ENCODE measurements at places on chromosomes 7 and 10.

- H3K4me3 ChIP-seq: no peak overlapping the region
- H3K4me1 ChIP-seq: peaks cover 27% of the 10 kb centered on the region
- H3K27ac ChIP-seq: no peak overlapping the region
These were observed 252.0 kb downstream of the PTEN start for GRCh38 chr10:88115407-88115806.

DNA sequence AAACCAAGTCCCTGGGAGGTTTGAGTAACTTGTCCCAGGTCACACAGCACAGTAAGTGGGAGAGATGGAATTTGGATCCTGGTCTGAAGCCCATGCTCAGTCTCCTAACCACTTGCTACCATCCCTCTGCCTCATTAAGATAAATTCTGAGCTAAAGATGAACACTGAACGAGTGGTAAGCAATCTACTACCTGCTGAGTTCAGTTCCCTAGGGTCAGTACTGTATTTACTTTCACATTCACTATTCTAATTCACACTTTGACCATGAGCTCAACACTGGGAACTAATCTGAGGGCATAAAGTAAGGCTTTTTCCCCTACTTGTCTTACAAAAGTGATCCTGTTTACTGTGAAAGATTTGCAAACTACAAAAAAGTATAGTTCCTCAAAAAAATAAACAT lies 2.4 kb downstream of the UROS start:
- no peaks in the 10 kb centered on the region for H3K27me3 ChIP-seq
- peaks cover 3% of the 10 kb centered on the region for H3K4me1 ChIP-seq
- no peak for DNase-seq
- peaks cover 4% of the 10 kb centered on the region for H3K36me3 ChIP-seq
- peak overlapping the region; percentile 64 for H3K4me3 ChIP-seq
- peak overlapping the region; percentile 10 for H3K27ac ChIP-seq

- H3K27me3 ChIP-seq: peaks cover 37% of the 10 kb centered on the region
- H3K27ac ChIP-seq: no peak overlapping the region
- DNase-seq: no peak
These were observed 22.4 kb downstream of the KCNH2 start for GRCh38 chr7:150955519-150956394.

- H3K27ac ChIP-seq: no peak overlapping the region
- no peak for DNase-seq
- peaks cover 2% of the 10 kb centered on the region for H3K36me3 ChIP-seq
- peaks cover 47% of the 10 kb centered on the region for H3K4me1 ChIP-seq
- no peaks in the 10 kb centered on the region for H3K27me3 ChIP-seq
These were observed 13.8 kb downstream of the PSAP start for GRCh38 chr10:71837098-71837827.

DNA sequence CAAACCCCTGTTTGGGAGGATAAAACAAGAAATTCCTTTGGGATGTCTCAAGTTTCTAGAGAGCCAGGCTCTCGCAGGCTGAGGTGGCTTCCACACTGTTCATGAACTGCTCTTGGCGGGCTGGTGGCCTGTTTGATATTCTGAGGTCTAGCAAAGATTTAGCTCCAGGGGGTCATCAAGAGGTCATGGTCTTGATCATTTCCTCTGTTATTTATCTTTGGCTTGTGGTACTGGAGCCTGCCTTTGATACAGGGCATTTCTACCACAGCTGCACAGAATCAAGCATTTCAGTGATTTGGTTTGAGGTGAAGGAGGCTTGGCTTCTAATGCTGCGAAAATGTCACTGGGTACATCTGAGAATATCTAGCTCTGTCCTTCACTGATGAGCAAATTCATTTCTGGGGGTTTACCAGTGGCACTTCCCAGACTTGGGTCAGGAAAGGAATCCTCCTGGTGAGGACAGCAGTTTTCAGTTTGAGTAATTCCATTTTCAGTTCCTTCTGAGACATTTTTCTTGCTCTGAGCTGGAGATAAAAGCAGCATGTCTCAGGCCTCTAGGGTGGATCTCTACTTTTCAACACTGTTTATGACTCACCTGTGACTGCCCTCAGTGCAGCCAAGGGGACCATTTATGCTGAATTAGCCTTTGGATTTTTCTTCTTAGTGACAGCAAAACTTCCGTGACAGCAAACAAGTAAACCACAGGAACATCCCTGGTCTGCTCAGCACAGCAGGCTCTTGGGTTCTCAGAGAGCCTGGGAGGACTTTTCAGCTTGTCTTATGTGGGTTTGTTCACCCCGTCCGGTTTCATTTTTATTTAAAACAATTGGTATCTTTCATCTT lies 312.0 kb downstream of the RNLS start:
- no peaks in the 10 kb centered on the region for H3K36me3 ChIP-seq
- H3K4me3 ChIP-seq: peak overlapping the region; percentile 36
- H3K4me1 ChIP-seq: peaks cover 59% of the 10 kb centered on the region
- H3K27me3 ChIP-seq: peaks cover 3% of the 10 kb centered on the region
- DNase-seq: peak; percentile 63
- H3K27ac ChIP-seq: peak overlapping the region; percentile 86

- H3K4me1 ChIP-seq: no peaks in the 10 kb centered on the region
- H3K27me3 ChIP-seq: no peaks in the 10 kb centered on the region
- no peak for DNase-seq
- H3K4me3 ChIP-seq: no peak overlapping the region
- H3K27ac ChIP-seq: no peak overlapping the region
These were observed 119.8 kb upstream of the LANCL2 start for GRCh38 chr7:55245271-55245723.

GRCh38 chr7:121366852-121367431 lies 29.2 kb downstream of the FAM3C start:
- H3K4me3 ChIP-seq: peak overlapping the region; percentile 62
- H3K36me3 ChIP-seq: peaks cover 64% of the 10 kb centered on the region
- no peak for DNase-seq
- peaks cover 53% of the 10 kb centered on the region for H3K4me1 ChIP-seq
- no peaks in the 10 kb centered on the region for H3K27me3 ChIP-seq

GRCh38 chr10:844552-844951 lies 87.0 kb downstream of the LARP4B start:
- H3K4me1 ChIP-seq: peaks cover 37% of the 10 kb centered on the region
- peaks cover 41% of the 10 kb centered on the region for H3K36me3 ChIP-seq
- H3K27ac ChIP-seq: peak overlapping the region; percentile 2

DNA sequence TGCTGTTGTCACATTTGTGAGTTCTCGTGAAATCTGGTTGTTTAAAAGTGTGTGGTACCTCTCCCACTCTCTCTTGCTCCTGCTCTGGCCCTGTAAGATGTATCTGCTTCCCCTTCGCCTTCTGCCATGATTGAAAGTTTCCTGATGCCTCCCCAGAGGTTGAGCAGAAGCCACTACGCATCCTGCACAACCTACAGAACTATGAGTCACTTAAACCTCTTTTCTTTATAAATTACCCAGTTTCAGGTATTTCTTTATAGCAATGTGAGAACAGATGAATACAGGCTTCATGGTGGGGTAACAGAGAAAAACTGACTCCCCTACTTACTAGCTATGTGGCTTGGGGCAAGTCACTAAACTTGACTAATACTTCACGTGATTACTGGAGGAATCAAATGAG lies 18.0 kb upstream of the STEAP4 start:
- no peak overlapping the region for H3K4me3 ChIP-seq
- no peaks in the 10 kb centered on the region for H3K27me3 ChIP-seq
- no peaks in the 10 kb centered on the region for H3K36me3 ChIP-seq
- no peaks in the 10 kb centered on the region for H3K4me1 ChIP-seq
- H3K27ac ChIP-seq: peak overlapping the region; percentile 47

DNA sequence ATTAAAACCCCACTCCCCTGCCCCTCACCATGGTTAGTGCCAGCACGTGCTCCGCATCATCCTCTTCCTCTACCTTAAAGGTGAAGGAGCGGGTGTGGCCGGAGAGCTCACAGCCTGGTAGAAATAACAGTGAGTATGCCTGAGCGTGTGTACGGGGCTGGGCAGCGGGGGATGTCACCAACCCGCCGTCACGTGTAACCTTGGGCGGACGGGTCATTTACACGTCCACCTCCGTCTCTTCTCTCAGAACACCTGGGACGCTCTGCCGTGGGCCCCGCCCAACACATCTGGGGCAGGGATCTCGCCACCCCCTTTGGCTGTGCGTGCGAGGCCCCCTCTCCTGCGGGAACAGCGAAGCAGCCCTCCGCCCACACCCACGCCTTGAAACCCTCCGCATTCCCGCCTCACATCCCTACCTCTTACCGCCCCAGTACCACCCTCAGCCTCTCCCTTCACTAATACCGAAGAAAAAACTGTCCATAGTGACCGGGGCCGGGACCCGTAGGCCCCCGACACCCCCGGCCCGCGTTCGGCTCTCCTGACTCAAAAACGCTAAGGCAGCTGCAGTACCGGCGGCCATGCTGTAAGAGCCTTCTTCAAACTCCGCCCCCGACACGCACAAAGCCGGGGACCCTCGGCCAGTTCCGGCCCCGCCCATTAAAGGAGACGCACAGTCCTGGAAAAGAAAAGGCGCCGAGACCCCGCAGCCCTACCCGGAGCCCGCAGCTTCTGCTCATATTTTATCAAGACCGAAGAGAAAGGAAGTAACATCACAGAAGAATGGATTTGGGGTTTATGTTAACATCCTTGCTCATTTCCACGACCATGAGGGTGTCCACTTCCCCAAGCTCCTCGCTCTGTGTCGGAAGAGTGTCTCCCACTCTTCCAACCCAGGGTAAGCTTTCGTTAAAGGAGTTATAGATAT lies at the start of gene NPM3:
NPM3 (minus strand) TSS at position 636 of the 925 bp plus-strand sequence; CDS start at position 580, 56 bp downstream.
- H3K27me3 ChIP-seq: peaks cover 5% of the 10 kb centered on the region
- H3K4me3 ChIP-seq: peak within 1 kb of the TSS; percentile 100
- peak; percentile 78 for DNase-seq
- H3K4me1 ChIP-seq: peaks cover 59% of the 10 kb centered on the region
- peaks cover 33% of the 10 kb centered on the region for H3K36me3 ChIP-seq

- no peak for DNase-seq
- peak overlapping the region; percentile 99 for H3K27ac ChIP-seq
- H3K4me1 ChIP-seq: peaks cover 32% of the 10 kb centered on the region
- H3K36me3 ChIP-seq: peaks cover 47% of the 10 kb centered on the region
- H3K4me3 ChIP-seq: peak overlapping the region; percentile 99
These were observed 2.0 kb downstream of the MASTL start for GRCh38 chr10:27157150-27157549.

DNA sequence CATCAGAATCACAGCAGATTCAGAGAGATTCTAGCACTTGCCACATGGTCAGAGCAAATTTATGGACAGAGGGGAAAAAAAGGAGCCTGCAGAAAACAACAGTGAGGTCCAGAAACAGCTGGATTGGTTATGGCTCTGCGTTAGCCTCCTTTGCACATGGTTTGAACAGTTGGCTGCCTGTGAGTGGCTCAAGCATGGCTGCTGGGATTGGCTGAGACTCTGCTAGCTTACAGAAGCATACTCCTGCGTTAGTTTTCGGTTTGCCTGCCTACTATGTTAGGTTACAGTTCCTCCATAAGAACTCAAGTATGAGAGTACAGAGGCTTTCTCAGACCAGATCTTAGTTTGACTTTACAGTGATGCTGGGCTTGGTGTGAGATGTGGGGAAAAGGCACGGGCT lies 80.7 kb upstream of the WDR11 start:
- no peak overlapping the region for H3K4me3 ChIP-seq
- no peaks in the 10 kb centered on the region for H3K36me3 ChIP-seq
- no peaks in the 10 kb centered on the region for H3K27me3 ChIP-seq

- H3K4me3 ChIP-seq: peak within 1 kb of the TSS; percentile 76
- DNase-seq: peak; percentile 3
- peaks cover 6% of the 10 kb centered on the region for H3K4me1 ChIP-seq
- H3K27me3 ChIP-seq: peaks cover 68% of the 10 kb centered on the region
- H3K36me3 ChIP-seq: no peaks in the 10 kb centered on the region
These were observed at the start of gene ADARB2 for GRCh38 chr10:1737222-1738061. Gene ADARB2 (minus strand): TSS chr10:1737525.

- no peak for DNase-seq
- H3K27me3 ChIP-seq: peaks cover 4% of the 10 kb centered on the region
- no peak overlapping the region for H3K27ac ChIP-seq
- peaks cover 3% of the 10 kb centered on the region for H3K36me3 ChIP-seq
These were observed 51.4 kb downstream of the CFAP70 start for GRCh38 chr10:73307203-73307800.

DNA sequence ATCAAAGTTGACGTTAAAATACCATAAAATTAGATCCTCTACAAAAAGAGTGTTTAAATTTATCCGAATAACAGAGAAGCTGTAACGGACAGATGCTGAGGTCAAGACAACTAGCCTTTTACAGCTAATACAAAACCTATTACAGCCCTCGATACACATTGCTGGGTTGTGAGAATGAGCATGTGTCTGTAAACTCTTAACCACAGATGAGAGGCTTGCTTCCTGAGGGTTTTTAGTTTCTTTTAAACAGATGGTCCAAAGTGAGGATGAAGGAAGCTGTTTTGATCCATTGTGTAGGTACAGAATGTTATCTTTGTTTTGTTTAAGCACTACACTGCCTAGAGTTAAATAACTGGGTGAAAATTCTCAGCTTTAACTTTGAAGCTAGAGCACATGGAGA lies 578.2 kb downstream of the PARD3 start:
- no peak overlapping the region for H3K27ac ChIP-seq
- H3K4me1 ChIP-seq: no peaks in the 10 kb centered on the region
- no peak for DNase-seq
- H3K4me3 ChIP-seq: no peak overlapping the region
- no peaks in the 10 kb centered on the region for H3K36me3 ChIP-seq

GRCh38 chr7:84629216-84629615 lies 434.6 kb upstream of the SEMA3A start:
- no peaks in the 10 kb centered on the region for H3K27me3 ChIP-seq
- H3K27ac ChIP-seq: no peak overlapping the region
- H3K36me3 ChIP-seq: no peaks in the 10 kb centered on the region
- DNase-seq: no peak

Data from activated T-helper 1 cell treated with anti-CD3 and anti-CD28 coated beads, Interleukin-12 subunit alpha, Interleukin-12 subunit beta, Interleukin-2, Interleukin-4 antibody, amounts not matched to agents 30 ng/mL and 10 ng/mL and 1 ng/mL, durations not matched to agents 14 hours and 24 hours and 36 hours (primary cell).